IPS DF 6.9 (cell line): ENCODE measurements at places on chromosomes 7 and 10.

- no peak for DNase-seq
Observed at GRCh38 chr10:45374350-45375052, 485 bp downstream of the ALOX5 start.

- DNase-seq, result no peak
Observed at GRCh38 chr7:36315309-36315944, 74.2 kb upstream of the ANLN start.

DNA sequence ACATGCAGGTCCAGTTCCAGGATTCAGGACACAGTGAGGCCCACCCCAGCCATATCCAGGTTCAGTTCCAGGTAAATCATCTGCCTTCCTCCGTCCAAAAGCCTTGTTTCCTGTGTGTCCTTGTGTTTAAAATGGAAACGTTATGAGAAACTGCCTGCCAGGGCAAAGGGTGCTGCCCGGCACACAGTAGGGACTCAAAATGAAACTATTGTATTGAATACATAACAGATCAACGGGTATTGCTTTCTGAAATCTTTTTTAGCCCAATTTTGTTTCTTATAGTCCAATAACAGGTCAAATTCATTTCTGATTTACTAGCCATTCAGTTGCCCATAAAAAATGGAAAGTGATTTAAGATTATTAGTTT, 115.5 kb downstream of the EGFR start:
- no peak for DNase-seq

DNA sequence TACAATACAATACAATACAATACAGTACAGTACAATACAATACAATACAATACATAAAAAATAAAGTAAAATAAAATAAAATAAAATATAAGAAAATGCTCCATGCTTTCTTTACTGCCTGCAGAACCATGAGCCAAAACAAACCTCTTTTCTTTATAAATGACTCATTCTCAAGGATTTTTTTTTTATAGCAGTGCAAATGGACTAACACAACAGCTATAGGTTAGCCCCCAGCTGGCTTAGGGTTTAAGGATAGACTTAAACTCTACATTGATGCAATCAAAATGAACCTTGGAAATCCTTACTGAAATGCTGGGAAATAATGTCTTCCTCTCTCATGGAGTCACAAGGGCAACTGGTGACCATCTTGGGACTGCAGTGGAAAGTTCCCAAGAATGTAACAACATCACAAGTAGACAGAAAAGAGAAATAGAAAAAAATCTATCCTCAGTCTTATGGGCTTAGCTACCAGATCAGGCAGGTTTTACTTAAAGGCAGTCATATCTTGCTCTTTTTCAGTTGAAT, 348.9 kb downstream of the ARL4A start:
- no peak for DNase-seq

DNA sequence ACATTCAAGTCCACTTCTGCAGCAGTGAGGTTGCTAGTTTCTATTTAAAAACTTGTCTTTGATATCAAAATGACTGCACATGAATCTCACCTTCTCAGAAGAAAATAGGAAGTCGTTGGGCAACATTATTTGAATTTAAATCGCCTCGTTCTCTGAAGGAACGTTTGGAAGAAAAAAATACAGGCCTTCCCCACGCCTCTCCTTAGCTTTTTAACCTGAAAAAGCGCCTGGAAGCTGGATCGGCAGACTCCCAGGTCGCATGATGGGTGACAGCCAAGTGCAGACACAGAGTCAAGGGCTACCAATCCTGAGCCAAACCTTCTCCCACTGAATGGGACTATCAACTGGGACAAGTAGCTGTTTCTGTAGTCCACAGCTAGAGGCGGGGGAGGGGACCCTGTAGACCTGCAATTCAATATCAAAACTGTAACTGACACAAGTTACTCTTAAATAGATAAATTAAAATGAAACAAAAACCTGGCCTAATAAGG, 2.2 kb downstream of the FAM53B start:
- no peak for DNase-seq

DNA sequence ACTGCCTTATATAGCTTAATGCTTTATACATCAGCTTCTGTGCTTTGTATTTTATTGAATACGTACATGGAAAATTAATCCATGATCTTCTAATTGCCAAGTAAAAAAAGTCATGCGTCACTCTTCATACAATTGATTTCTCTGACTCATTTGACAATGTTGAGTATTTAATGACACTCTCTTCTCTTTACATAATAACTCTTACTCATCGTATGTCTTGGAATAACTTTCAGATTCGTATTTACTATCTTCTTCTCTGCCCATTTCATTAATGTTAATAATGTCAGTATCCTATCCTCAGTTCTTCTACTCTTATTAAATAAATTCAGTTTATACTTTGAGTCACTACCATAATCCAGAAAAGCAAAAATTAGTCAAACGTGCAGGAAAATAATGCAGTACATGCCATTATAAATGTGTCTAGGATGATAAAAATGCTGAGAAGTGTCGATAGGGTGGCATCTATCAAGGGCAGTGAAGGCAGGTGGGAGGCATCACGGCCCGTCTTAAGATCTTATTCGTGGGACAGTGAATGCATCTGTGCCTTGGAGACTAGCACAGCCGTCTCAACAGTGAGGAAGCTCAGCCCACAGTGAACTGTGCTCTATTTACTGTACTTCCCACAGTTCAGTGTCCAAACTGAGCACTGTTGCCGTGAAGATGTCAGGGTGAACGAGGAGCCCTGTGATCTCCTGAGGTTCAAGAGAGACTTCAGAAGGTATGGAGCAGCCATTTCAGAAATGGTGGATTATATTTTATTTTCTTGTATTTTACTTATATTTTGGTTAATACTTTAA, 39.8 kb upstream of the AKR1E2 start:
- DNase-seq, result no peak

- DNase-seq, result no peak
Observed at GRCh38 chr10:8350250-8350967, 295.9 kb downstream of the GATA3 start.

GRCh38 chr7:138500892-138501291, 40.8 kb downstream of the TRIM24 start:
- no peak for DNase-seq

DNA sequence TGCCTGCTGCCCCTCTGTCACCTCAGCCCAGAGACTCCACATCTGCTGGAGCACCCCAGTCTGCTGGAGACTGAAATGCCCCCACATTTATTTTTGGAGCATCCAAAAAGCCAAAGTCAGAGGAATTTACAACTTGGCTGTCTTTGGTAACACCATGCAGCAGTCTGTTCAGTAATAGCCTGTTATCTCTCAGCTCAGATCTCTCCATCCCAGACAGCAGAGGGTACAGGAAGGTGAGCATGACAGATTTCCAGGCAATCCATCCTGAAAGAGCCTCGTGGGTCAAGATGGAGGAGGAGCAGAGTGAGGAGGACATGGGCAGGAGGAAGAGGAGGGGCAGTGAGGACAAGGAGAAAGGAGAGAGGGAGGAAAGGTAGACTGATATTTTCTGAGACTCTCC, 55.9 kb downstream of the GRID1 start:
- no peak for DNase-seq

DNA sequence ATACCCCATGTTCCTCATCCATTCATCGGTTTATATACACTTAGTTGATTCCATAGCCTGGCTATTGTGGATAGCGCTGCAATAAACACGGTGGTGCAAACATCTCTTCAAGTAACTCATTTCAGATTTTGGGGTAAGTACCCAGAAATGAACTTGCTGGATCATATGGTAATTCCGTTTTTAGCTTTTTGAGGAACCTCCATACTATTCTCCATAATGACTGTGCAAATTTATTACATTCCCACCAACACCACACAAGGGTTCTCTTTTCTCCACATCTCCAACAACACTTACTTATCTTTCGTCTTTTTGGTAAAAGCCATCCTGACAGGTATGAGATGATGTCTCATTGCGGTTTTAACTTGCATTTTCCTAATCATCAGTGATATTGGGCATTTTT, 3.7 kb downstream of the NPFFR1 start:
- DNase-seq, result no peak

- no peak for DNase-seq
Observed at GRCh38 chr10:30432622-30433305, 1.2 kb upstream of the MAP3K8 start.

- no peak for DNase-seq
Observed at GRCh38 chr7:21011153-21011552, 224.5 kb upstream of the SP8 start.

DNA sequence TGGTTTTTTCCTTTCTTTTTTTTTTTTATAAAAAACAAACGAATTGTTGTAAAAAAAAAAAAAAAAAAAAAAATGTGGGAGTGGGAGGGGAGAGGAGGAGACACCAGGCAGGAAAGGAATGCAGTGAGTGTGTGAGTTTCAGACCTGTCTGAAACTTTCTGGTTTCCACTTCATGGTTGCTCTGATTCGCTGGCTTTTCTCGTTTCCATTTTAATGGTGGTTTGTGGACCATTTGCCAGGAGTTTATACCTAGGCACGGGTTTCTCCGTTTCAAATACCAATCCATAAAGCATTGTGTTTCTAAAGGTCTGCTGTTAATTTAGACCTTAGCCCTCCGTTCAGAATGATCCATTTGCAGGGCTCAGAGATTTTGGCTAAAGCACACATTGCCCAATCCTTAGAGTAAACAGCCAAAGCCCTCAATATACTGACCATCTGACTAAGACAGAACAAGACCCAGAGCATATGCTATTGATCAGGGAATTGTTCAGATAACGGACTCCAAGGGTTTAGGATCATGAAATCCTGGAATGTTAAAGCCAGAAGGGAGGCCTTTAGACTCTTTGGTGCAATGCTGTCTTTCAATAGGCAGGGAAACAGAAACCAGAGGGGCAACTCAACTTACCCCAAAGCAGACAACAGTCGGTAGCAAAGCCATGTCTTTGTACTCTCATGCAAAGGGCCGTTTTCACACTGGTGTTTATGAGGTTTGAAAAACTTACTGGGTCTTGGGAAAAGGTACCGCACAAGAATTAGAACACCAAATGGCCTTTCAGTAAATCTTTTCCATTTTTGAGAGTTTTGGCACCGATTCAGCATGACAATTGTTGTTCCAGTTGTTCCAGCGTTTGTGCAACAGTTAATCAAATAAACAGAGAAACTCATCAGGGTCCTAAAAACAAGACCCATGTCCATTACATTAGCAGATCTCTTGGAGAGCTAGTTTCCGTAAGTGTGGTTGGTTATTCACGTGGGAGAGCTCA, 94.3 kb upstream of the AGBL3 start:
- DNase-seq, result no peak

GRCh38 chr10:9508606-9509005, 1454.1 kb downstream of the GATA3 start:
- DNase-seq, result no peak

DNA sequence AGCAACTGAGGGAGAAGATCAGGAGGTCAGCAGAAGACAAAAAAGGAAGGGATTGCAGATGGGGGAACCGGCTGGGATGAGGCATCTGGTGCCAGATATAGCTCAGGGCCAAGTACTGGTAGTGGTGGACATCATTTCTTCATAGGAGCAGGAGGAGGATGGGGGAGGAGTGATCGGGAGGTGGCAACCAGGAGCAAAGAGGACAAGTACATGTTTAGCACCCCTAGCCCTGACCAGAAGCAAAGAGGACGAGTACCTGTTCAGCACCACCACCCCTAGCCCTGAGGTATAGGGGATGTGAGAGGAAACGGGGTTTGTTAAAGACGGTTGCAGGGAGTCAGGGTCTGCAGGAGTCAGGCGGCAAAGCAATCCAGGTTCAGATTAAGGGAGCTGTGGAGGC, 84.5 kb upstream of the NPS start:
- no peak for DNase-seq

DNA sequence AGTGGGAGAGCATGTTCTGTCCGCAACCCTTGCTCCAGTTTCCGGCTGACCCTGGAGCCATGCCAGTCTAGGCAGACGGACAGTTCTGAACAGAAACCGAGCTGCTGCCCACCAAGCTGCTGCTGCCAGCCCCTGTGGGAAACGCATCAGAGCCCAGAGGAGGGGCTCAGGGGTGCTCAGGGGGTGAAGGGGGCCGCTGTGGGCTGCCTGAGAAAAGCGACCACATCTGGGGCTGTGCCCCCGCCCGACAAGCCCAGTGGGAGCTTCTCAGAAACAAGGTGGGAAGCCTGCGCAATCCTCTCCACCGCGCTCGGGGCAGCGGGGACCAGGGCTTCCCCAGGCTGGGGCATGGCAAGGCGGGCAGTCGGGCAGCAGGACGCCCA, 38.8 kb upstream of the CFAP46 start:
- DNase-seq, result no peak

DNA sequence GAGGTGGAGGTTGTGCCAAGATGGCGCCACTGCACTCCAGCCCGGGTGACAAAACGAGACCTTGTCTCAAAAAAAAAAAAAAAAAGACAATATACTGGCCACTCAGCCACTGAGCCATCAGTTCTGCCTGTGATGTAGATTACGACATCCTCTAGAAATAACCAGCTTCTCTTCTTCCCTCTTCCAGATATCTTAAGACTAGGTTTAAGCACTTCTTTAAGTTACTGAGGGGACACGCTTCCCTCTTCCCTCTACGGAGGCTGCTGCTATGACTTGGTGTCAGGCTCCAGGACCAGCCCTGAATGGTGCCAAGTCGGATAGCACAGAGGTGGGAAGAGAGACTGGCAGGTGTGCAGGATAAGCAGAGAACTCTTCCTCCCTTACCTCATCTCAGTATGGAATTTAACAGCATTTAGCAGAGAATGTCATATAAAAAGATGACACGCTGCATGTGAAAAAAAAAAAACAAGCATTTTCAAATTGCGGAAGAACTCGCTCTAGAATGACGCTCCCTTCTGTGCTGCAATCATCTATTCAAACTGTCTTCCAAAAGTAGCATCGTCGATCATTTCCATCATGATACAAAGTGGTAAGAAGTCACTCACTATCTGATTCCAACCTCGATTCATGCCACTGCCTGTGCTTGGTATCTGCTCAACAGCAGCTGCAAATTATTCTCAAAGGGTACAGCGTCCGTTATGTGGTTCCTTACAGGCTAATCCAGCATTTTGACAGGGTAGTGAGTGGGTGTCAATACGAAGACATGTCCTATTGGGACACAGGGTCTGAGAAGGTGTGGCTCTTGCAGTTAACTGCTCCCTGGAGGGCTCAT, 13.8 kb downstream of the DAGLB start:
- no peak for DNase-seq

- DNase-seq, result no peak
Observed at GRCh38 chr7:15305002-15305600, 256.7 kb downstream of the AGMO start.

DNA sequence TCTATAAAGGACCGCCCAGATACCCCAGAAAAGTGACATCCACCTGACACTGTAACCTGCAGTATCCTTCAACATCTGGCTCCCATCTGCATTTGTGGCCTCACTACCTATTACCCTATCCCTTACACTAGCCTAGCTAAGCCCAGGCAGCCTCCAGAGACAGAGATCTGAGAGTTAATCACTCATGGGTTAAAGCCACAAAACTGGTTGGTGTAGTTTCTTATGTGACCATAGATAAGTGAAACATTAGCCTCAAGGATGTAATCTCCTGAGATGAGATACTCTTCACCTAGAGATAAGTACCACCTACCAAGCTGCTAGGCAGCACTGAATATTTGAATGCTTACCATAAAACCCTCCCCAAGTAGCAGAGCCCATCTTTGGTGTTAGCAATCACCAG, 35.4 kb downstream of the CTTNBP2 start:
- DNase-seq, result no peak
